ENCODE measurements at places on chromosomes 5 and 9.

GRCh38 chr9:96655198-96655851 lies at the start of gene PRXL2C:
PRXL2C (minus strand) TSS chr9:96655317; CDS start chr9:96655281, 36 bp downstream.
- peak; percentile 66 for DNase-seq
- peak within 1 kb of the TSS; percentile 80 for H3K4me3 ChIP-seq

GRCh38 chr9:129735546-129735945 lies 17.3 kb downstream of the PTGES start:
- H3K4me1 ChIP-seq = no peaks in the 10 kb centered on the region
- no peaks in the 10 kb centered on the region for H3K36me3 ChIP-seq
- H3K27ac ChIP-seq = no peak overlapping the region
- H3K4me3 ChIP-seq = no peak overlapping the region
- H3K27me3 ChIP-seq = peaks cover 24% of the 10 kb centered on the region

DNA sequence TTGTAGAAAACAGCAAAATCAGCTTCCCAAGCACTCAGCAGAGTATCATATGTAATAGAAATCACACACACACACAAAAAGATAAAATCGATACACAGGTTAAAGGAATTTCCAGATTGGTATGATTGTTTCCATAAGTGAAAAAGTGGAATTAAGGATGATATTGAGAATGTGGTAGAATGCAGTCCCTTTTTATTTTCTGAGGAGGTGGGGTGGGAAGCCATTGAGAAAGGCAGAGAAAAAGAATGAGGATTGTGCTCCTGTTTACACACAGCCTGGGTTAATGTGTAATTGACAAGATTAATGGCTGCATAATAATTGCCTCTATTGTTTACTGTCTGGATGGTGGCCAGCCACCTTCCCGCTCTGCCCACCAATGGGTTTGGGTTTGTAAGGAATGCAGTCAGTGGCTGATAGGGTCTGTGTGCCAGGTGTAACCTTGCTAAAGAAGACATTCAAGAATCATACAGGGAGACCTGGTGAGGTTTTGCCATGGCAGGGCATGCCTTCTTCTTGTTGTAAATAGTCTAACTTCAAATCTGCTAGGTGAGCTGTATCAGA lies 177.2 kb upstream of the MAP3K1 start:
- H3K36me3 ChIP-seq = peaks cover 35% of the 10 kb centered on the region
- peak overlapping the region; percentile 97 for H3K27ac ChIP-seq
- H3K4me3 ChIP-seq = peak overlapping the region; percentile 63
- peaks cover 72% of the 10 kb centered on the region for H3K4me1 ChIP-seq
- DNase-seq = peak; percentile 86

DNA sequence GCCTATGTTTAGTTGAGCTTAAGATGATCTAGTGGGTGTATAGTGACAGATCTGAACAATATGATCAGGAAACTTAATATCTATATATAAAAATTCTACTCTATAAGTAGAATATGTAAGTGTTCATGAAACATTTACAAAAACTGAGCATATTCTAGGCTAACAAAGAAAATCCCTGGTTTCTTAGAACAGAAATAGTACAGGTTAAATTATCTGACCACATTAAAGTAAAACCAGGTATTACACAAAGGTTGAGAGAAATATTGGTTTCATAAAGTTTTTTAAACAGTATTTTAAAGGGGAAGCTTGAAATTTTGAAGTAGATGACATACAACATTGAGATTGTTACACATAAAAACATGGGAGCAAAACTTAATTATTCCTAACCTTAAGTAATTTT lies 39.3 kb downstream of the LRRC70 start:
- no peak overlapping the region for H3K4me3 ChIP-seq
- no peaks in the 10 kb centered on the region for H3K27me3 ChIP-seq
- H3K27ac ChIP-seq = no peak overlapping the region
- no peaks in the 10 kb centered on the region for H3K4me1 ChIP-seq

GRCh38 chr5:150142185-150142958 lies 13.3 kb downstream of the PDGFRB start:
- H3K36me3 ChIP-seq = peaks cover 5% of the 10 kb centered on the region
- no peak for DNase-seq
- no peak overlapping the region for H3K27ac ChIP-seq

DNA sequence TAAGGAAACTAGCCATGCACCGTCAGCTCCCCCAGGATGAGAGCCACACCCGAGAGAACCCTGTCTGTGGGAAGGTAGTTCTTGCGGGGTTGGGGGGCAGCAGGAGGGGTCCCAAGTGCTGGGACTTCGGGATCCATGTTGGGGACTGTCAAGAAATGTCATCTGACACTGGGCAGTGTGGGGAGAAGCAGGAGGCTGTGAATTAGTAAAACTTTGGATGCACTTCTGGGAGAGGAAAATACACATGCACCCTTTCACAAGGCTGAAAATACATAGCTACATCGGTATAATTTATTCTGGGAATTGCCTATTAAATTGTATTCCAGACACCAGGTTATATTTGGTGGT lies 109.6 kb upstream of the RPS23 start:
- DNase-seq = no peak
- H3K27me3 ChIP-seq = peaks cover 15% of the 10 kb centered on the region
- H3K36me3 ChIP-seq = peaks cover 20% of the 10 kb centered on the region
- no peak overlapping the region for H3K4me3 ChIP-seq

- peaks cover 17% of the 10 kb centered on the region for H3K36me3 ChIP-seq
- no peak overlapping the region for H3K4me3 ChIP-seq
These were observed 29.5 kb downstream of the AQP7 start for GRCh38 chr9:33372900-33373299.

DNA sequence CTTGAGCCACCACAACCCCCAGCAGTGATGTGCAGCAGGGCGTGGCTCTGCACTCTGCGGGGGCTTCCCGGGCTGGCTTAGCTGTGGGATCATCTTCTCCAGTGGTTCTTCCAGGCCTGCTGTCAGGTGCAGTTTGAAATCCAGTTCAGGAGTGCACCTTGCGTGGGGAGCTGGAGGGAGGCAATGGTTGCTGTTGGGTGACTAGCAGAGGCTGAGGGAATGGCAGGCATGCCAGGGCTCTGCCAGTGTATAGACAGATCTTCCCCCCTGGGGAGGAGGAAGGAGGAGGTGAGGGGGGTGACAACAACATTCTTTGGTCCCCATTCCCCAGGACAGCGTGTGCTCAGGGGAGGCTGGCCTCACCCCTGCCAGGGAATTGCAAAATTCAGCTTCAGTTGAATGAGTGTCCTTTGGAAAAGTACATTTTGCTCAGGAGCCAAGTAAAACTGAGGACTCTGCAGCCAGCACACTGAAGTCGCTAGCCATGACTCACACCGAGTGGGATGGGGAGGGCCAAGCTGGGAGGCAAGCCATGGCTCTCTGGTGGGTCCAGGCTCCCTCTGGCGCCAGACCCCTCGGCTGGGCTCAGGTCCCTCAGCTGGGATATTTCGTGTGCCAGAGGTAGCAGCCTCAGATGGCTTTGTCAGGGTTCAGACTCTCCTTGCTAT lies 35.0 kb downstream of the ERGIC1 start:
- peak; percentile 54 for DNase-seq
- peak overlapping the region; percentile 53 for H3K27ac ChIP-seq
- no peaks in the 10 kb centered on the region for H3K4me1 ChIP-seq
- H3K4me3 ChIP-seq = no peak overlapping the region

DNA sequence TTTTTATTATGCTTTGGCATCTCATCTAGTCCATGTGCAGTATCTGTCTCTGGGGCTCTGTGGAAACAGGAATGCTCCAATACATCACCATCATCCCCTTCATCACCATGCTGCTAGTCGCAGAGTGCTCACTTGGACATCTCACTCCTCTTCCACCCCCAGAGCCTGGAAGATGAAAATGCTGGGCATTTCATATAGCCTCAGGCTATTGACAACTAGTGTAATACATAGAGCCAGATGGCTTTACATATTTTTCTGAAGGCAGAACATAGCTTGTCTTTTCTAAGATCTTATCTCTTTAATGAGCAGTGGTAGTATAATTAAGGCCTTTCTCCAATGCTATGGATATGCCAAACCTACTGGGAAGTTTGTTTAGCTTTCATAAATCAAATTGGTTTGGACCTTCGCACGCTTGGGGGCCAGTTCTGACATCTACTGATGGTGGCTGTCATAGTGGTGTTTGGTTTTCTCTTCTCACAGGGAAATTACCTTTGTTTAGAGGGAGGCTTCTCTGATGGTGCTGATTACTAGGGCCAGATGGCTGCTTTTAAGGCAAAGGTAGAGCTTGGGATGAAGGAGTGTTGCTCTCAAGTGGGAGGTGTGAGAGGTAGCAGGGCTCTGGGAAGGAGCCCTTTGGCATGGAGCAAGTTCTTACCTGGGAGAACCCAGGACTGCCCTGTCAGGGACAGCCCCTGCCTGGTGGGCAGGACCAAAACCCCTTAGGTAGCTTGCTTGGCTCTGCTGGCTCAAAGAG lies 63.1 kb upstream of the CXCL14 start:
- H3K27me3 ChIP-seq = peaks cover 65% of the 10 kb centered on the region
- DNase-seq = no peak
- no peaks in the 10 kb centered on the region for H3K36me3 ChIP-seq
- no peak overlapping the region for H3K4me3 ChIP-seq
- H3K27ac ChIP-seq = no peak overlapping the region

DNA sequence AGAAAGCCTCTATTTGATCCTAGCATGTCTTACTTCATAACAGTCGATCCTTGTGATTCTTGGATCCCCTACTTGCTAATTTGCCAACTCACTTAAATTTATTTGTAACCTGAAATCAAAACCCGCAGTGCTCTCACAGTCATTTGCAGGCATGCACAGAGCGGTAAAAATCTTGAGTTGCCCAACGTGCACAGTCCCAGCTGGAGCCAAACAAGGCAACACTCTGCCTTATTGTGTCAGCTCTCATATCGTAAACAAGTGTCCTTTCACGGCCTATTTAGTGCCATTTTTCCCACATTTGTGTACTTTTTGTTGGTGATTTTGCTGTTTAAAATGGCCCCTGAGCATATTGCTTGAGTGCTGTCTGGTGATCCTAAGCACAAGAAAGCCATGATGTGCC lies 511.3 kb upstream of the WWC1 start:
- no peak overlapping the region for H3K4me3 ChIP-seq
- no peaks in the 10 kb centered on the region for H3K4me1 ChIP-seq
- H3K36me3 ChIP-seq = no peaks in the 10 kb centered on the region
- no peak for DNase-seq
- peaks cover 32% of the 10 kb centered on the region for H3K27me3 ChIP-seq

DNA sequence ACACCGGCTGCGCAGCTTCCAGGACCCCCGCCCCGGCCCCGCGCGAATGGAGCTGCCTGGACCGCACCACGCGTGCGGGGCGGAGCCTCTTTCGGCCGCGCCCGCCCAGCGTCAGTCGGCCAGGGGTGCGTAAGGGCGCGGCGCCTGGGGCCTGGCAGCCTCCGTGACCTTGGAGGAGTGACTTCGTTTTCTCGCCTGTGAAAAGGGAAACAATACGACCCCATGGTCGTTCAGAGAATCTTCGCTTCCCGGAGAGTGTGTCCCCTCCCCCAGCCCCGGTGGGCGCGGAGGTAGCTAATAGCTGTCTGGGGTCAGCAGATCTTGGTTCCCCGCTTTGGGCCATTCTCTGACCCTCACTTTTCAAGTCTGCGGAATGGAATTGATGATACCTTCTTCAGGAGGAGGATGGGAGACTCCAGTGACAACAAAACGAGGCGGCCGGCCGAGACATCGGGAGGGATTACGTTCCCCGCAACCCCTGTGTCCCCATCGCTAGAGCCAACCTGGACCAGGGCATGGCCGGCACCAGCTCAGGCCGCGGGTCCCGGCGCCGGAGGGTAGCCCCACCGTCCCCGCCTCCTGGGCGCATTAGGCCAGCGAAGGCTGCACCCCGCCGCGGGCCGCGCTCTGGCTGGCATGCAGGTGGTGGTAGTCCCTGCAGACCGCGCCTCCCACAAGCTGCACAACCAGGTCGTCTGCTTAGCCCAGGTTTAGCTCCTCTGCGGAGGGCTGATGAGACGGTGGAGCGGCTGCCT lies 5.5 kb upstream of the CDHR2 start:
- no peaks in the 10 kb centered on the region for H3K27me3 ChIP-seq
- peak; percentile 80 for DNase-seq
- peak overlapping the region; percentile 84 for H3K27ac ChIP-seq
- H3K4me1 ChIP-seq = peaks cover 81% of the 10 kb centered on the region
- H3K36me3 ChIP-seq = peaks cover 63% of the 10 kb centered on the region

DNA sequence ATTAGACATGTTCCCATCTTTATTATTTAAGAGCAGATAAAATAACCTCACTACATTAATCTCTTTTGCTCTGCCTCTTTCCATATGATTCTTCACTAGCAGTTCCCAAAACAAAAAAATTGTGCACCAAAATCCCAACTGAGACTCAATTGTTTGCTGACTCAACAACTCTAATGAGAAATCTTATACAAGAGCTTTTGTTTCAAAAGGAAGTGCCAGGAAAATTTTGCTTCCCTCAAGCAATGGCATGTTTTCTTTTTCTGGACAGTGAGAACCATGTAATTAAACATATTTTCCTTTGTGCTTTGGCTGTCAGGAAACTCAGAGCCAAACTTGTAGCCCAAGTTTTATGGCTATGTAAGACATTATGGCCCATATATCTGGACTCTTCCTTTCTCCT lies 62.0 kb downstream of the TMC1 start:
- no peaks in the 10 kb centered on the region for H3K27me3 ChIP-seq
- DNase-seq = no peak
- H3K36me3 ChIP-seq = peaks cover 5% of the 10 kb centered on the region

GRCh38 chr5:113548396-113548795 lies 34.9 kb downstream of the YTHDC2 start:
- no peak overlapping the region for H3K4me3 ChIP-seq
- no peaks in the 10 kb centered on the region for H3K27me3 ChIP-seq
- peaks cover 16% of the 10 kb centered on the region for H3K4me1 ChIP-seq
- no peak for DNase-seq

DNA sequence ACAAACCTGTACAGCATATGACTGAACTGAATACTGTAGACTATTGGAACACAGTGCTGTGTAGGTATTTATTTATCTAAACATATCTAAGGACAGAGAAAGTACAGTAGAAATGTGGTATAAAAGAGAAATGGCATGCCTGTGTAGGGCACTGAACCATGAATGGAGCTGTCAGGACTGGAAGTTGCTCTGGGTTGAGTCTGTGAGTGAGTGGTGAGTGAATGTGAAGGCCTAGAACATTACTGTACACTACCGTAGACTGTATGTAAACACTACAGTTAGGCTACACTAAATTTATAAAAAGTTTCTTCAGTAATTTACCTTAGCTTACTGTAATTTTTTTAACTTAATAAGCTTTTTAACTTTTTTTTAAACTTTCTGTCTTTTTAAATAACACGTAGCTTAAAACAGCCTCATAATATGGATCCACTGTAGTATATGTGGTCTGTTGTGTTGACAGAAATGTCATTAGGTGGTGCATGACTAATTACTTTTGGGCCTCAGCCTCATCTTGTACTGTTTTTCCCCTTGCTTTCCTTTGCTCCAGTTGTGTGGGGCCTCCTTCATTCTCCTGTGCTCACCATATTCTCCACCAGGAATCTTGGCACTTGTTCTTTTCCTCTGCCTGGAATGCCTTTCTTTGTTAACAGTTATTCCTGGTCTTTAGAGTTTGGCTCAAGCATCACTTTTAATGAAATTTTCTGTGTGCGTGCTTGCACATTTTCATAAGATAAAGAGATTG lies 8.8 kb downstream of the SPIN1 start:
- no peak overlapping the region for H3K4me3 ChIP-seq
- H3K27me3 ChIP-seq = no peaks in the 10 kb centered on the region
- H3K4me1 ChIP-seq = peaks cover 41% of the 10 kb centered on the region
- H3K27ac ChIP-seq = no peak overlapping the region

GRCh38 chr9:122100756-122101155 lies 7.6 kb upstream of the TTLL11 start:
- no peaks in the 10 kb centered on the region for H3K36me3 ChIP-seq
- H3K27me3 ChIP-seq = peaks cover 20% of the 10 kb centered on the region
- DNase-seq = no peak
- no peak overlapping the region for H3K4me3 ChIP-seq
- no peaks in the 10 kb centered on the region for H3K4me1 ChIP-seq
